ENCODE measurements at places on chromosomes 7 and 10.
A peak's percentile ranks its signal among the peaks of the same experiment; 100 is the strongest.

- no peak for DNase-seq
Observed at GRCh38 chr7:92763636-92764423, 72.5 kb downstream of the CDK6 start.

GRCh38 chr7:25521236-25521635 is 292.9 kb upstream of the NPVF start:
- no peak for DNase-seq

DNA sequence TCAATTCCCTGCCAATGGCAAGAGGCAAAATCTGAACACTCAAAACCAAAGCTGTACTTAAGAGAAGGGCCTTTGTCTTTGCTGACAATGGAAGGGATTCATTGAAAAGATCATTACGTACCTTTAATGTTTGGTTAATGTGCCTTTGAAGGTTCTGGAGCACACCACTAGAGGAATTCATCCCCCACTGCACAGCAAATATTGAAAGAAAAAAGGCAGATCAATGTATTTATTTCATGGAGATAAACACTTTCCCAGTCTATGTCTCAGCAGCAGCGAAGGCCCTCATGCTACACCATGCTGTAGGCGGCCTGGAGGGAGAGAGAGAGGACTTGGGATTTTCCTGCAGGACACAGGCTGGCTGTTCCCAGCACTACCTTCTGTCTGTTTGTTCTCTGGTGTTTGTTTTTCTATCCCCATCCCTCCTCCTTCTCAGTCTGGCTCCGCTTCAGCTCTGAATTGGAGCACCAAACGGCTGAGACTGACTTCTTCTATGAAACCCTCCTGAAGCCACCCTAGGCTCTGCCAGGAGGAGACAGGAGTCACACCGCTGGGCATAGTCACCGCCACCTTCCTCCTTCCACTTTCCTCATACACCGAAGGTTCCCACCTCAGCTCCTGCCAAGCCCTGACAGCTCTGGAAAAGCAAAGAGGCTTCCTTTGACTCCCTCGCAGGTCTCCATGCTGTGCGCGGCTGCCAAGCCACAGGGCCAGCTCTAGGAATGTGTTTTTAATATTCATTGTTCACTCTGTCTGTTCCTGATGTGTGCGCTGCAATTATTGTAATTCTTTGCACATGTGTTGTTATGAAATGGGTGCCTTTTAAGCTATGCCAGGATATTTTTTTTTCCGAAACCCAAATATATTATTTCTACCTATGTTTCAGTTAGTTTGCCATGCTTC is 301.5 kb downstream of the FZD1 start:
- DNase-seq, result no peak

DNA sequence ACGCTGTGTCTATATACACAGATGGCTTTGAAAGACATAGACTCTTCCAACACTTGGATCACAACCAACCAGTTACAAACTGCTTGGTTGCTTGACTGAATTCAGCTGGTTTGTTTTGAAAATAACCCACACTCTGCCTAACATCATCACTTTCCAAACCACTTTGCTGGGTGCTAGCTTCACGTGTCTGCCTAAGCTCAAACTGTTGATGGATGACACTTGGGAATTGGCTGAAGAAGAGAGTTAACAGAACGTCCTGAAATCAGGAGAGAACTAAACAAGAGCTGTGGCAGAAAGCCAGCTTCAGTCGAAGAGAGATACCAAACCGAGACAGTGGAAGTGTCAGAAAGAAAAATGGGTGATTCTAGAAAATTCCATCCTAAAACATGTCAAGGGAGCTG is 420.8 kb upstream of the AUTS2 start:
- no peak for DNase-seq

DNA sequence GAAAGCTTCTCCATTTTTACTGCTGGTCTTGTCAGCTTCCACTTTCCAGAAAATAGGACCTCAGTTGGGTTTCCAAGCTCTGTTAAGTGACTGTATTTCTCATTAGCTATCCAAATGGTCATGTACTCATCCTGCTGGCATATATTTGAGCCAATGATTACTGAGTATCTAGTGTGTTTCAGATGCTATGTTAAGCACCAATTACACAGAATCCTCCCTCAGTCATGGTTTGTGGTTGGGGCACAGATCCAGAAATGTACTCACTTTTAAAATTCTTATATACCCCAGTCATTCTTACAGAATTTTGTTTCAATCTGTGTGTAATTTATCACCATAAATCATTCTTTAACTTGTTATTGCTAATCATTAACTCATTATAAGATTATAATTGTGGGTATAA is 362.3 kb upstream of the MTPN start:
- no peak for DNase-seq

DNA sequence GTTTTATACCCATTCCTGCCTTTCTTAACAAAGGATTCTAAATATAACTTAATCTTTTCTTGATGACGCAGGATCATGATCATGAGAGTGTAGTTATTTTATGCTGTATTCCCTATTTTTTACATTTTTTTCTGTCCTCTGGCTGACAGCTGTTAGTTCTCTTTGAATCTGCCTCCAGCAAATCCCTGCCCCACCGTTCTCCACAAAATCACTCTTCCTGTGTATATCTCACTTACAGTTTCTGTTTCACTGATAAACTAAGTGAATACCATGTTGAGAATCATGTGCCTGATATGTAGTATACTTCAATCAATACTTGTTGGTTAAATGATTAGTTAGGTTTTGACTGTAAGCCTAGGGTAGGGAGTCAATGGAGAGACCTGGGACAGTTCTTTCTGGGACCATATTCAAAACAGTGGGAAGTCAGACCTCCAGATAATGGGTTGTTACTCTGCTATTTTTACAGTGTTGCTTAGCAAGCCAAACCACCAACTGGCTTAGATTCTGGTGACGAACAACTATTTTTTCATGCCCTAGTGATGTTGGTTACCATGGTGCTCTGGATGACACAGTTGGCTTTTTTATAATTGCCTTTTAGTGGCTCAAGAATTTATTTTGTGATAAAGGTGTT is 12.8 kb downstream of the CNNM1 start:
- no peak for DNase-seq

DNA sequence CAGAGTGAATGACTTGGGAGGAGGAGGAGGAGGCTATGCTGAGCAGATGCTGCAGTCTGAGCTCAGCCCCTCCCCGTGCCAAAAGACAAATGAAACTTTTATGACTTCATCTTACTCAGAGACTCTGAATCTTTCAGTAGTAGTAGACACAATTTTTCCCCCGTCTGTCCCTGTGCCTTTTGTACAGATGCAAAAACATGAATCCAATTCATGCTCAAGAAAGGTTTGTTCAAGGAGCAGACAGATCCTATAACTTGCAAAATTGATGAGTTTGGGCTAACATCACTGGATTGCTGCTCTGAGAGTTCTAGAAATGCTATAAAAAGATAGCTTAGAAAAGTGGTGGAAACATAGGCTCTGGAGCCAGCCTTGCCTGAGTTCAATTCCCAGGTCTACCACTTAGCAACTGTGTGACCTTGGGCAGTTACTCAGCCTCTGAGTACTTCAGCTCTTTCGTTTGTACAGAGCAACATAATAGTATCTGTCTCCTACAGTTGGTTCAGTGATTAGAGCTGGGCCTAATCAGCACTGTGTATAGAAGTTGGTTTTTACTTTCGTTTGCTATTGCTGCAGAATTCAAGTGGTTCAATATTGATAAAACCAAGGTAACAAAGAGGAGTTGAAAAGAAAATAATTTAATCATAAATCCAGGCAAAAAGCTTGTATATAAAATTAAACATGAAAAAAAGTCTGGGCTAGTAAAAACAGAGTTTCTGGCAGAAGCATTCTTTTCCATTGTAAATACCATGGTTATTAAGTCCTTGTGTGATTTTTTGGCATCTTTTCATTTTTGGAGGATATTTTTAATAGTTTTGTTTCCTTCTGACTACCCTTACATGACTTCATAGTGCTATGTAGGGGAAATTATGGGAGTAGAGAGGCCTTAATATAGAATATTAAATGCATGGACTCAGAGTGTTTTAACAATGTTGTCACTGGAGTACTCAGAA is 174.2 kb upstream of the ZNF32 start:
- no peak for DNase-seq

GRCh38 chr7:80481196-80481884 is 30.5 kb downstream of the GNAT3 start:
- DNase-seq, result no peak

GRCh38 chr7:157480371-157481050 is 143.7 kb downstream of the DNAJB6 start:
- peak; percentile 25 for DNase-seq

DNA sequence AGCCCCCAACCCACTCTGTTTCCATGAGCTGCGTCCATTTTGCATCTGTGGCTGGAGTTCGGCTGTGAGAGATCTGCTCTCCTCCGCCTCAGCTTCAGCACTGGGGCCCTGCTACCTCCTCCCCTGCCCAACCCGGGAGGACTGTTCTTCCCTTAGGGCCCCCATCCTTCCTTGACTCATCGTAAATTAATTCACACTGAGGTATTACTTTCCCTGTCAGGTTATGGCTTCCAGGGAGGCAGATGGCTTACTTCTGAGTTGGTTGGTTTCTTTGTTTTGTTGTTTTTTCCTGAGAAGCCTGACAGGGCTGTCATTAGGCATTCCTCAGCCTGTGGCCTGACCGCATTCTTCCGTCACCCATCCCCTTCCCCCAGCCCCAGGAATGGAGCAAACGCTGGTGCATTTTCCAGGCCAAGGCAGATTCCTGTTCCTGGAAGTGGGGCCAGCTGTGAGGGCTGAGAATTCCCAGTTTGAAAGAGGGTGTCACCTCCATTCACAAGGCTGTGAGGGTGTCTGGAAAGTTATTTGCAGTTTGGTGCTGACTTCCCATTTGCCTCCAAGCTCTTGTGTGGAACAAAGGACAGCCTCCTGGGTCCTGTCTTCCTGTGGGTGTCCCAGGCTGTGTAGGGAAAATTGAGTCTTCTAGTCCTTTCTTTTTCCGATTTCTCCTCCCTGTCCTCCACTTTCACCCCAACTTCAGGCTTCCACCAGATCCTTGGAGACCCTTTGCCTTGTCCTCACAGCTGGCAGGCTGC is 11.7 kb downstream of the CPA5 start:
- DNase-seq, result no peak

DNA sequence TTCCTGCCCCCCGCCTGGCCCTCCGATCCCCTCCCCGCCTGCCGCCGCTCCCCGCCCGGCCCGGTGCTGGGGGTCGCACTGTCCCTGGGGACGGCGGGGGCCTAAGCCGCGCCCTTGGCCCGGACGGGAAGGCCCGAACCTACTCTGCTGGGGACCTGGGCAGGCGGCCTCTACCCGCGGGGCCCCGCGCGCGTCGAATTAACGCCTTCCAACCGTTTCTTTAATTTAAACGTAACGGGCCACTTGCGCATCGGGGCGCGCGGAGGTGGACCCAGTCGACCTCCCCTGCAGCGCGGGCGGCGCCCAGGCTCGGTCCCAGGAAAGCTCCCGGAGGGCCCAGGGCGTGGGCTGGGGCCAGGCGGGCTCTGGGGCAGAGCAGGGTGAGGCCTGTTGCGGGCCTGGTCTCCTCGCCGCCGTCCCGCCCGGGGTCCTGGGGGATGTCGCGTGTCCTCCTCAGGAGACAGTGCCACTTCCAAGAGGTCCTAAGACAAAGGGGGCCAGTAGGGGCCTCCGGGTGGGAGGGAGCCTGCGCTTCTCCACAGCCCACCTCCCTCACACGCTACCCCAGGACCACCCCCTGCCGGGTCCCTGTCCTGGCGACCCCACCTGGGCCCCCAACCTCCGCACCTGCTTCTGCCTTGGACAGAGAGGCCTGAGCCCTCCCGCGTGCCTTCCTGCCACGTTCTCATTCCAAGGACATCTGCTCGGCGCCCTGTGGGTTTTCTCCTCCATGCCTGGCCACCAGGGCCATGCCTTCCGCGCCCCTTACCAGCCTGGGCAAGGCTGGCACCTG is 658 bp upstream of the PTPRN2 start:
- DNase-seq, result no peak

GRCh38 chr7:132876576-132876975 is 205.3 kb downstream of the CHCHD3 start:
- DNase-seq, result no peak

DNA sequence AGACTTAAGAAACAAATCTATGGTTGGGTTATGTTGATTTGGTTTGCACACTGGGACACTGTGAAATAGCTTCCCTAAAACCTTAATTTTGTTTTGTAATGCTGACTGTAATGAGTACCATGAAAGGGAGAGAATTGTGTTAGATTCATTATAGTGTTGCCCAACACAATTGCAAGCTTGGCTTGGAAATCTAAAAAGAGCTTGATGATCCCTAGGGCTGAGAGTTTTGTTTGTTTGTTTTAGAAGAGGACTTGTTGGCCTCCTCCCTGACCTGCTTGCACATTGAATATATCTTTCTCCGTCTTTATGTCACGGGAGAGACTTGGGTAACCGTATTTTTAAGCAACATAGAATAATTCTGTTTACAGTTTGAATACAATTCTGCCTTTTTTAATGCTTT is 410.1 kb downstream of the ARL4A start:
- DNase-seq, result no peak

DNA sequence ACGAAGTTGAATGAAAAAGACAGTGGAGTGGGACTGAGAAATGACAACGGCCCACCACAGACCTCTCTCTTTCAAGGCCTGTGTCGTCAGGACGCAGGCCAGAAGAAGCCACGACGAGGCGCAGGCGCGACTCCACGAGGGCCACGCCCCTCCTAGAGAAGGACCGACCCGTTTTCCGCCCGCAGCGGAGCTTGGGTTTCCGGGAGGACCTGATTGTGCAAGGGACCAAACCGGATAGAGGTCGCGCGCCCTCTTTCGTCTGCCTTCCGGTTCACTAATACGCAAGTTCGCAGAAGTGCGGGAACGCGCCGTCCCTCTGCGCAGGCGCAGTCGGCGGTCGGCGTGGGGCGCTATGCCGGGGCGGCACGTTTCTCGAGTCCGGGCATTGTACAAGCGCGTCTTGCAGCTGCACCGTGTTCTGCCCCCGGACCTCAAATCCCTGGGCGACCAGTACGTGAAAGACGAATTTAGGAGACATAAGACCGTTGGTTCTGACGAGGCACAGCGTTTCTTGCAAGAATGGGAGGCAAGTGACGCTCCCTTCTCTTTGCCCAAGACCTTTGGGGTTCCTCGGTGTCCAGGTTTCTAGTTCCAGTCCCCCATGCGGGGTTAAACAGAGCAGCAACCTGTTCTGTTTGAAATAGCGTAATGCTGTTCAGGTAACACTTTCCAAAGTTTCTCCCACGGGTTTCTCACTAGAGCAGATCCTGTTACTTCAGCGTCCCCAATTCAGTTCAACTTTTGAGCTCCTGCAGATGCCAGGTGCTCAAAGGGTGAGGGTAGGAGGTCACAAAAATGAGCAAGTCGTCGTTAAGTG is at the start of gene SDHAF3:
SDHAF3 (plus strand) TSS at position 327 of the 817 bp plus-strand sequence; CDS start at position 353, 26 bp downstream.
- DNase-seq, result peak; percentile 97

- no peak for DNase-seq
Observed at GRCh38 chr10:126502441-126502840, 114.2 kb upstream of the ADAM12 start.

- no peak for DNase-seq
Observed at GRCh38 chr10:88070080-88070880, 206.9 kb downstream of the PTEN start.

- no peak for DNase-seq
Observed at GRCh38 chr10:25300073-25300472, 125.3 kb downstream of the GPR158 start.

- no peak for DNase-seq
Observed at GRCh38 chr7:16266877-16267276, 154.5 kb downstream of the CRPPA start.

DNA sequence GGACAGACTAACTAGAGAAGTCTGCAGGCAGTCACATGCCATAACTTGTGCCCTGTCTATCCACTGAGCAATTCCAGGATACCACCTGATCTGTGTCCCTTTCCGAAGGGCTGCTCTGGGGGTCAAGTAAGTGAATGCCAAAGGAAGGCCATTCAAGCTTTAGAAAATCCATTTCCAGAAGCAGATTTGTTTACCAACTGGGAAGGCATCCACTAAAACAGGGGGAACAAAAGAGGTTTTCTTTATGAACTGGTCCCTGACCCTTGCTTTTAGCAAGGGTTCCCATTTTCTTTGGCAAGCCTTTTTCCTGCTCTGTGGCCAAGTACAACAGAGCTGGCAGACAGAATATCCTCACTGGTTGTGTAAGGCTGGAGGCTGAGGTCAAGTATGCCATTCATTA is 36.5 kb downstream of the ITPRID1 start:
- no peak for DNase-seq

Data from activated CD4-positive, CD25-positive, alpha-beta regulatory T cell treated with anti-CD3 and anti-CD28 coated beads, Interleukin-2, amount 50 U/mL, for 72 hours (primary cell).